ENCODE measurements at places on chromosomes 4 and X.

- DNase-seq = no peak
Measured at GRCh38 chr4:31104043-31104442, 383.9 kb downstream of the PCDH7 start.

DNA sequence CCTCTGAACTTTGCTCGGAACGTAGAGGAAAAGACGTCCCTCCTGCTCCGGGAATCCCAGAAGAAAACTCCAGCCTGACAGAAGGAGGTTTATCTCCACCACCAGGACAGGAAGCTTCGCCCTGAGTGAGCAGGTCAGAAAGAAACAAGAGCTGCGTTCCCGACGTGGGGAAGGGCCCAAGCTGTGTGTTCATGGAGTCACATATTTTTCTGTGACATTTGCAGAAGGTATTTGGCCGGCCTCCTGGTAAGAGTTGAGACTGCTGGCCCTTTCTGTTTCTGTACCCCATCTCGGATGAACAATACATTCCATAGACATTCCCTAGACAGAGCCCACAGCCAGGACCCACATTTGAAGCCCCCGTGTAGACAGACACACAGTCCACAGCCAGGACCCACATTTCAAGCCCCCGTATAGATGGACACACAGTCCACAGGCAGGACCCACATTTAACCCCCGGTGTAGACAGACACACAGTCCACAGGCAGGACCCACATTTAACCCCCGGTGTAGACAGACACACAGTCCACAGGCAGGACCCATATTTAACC is 230.8 kb downstream of the SHOX start:
- DNase-seq = no peak

- DNase-seq = no peak
Measured at GRCh38 chr4:125434136-125434535, 119.4 kb downstream of the FAT4 start.

- DNase-seq = no peak
Measured at GRCh38 chr4:129581305-129581704, 485.4 kb downstream of the C4orf33 start.

GRCh38 chr4:24809376-24809775 is 14.0 kb downstream of the SOD3 start:
- no peak for DNase-seq

- no peak for DNase-seq
Measured at GRCh38 chrX:27765718-27766117, 42.1 kb upstream of the MAGEB10 start.

GRCh38 chr4:168357941-168358340 is 39.4 kb upstream of the DDX60 start:
- no peak for DNase-seq

DNA sequence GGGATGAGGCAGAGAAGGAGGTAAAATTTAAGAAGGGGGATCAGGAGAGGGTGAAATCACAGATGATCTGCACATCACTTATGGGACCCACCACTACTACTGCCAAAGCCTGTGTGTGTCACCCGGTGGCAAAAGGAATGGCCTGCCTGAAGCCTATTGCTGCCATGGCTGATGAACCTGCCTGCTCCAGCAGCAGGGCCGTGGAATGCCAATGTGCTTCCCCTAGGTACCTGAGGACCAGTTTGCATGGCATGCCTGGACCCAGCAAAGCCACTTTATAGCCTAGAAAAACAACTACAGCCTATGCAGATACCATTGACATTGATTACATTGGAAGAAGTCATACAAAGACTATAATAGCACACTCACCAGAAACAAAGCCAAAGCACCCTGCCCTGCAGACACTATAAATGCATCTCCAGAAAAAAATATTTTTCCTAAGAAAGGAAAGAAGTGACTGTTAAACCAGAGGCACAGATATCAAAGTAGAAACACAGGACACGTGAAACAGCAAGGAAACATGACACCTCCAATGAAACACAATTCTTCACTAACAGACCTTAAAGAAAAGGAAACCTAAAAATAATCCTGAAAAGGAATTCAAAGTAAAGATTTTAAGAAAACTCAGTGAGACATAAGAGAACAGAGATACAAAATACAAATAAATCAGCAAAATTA is 680.7 kb upstream of the GRID2 start:
- no peak for DNase-seq

DNA sequence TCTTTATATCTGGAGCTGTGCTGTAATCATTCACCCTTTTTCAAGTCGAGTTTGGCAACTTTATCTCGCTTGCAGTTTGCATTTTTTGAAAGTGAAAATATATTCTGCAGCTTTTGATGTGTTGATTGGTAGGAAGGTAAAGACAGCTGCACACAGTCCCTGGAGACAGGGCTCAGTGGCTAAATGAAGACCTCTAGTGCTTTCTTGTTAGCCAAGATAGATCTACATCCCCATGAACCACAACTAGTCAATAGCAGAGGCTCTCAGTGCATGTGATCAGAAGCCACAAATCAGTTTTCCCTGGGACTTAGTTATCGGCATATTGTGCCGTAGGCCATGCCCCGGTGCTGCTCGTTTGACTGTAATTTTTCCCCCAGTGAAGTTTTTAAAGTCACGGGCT is 587.7 kb upstream of the PITX2 start:
- DNase-seq = no peak

GRCh38 chrX:107167163-107167921 is 38.9 kb downstream of the NUP62CL start:
- no peak for DNase-seq

- no peak for DNase-seq
Measured at GRCh38 chrX:100944601-100945000, 15.9 kb upstream of the XKRX start.

DNA sequence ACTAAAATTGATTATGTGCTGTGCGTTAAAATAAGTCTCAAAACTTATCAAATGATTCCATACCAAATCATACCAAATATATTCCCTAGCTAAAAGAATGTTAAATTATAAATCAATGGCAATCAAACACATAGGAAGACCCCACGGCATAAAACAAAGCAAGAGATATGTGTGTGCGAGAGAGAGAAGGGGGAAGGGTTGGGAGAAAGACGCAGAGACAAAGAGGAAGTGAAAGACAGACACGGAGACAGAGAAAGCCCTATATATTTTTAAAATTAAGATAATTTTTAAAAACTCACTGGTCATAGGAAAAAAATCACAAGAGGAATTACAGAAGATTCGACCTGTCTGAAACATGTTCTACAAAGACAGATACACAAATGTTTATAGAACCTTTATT is 371.4 kb downstream of the NLGN4X start:
- no peak for DNase-seq

- no peak for DNase-seq
Measured at GRCh38 chr4:3066836-3067400, 7.4 kb downstream of the HTT-AS start.

- DNase-seq = no peak
Measured at GRCh38 chr4:140233791-140234696, 80.1 kb upstream of the MAML3 start.

DNA sequence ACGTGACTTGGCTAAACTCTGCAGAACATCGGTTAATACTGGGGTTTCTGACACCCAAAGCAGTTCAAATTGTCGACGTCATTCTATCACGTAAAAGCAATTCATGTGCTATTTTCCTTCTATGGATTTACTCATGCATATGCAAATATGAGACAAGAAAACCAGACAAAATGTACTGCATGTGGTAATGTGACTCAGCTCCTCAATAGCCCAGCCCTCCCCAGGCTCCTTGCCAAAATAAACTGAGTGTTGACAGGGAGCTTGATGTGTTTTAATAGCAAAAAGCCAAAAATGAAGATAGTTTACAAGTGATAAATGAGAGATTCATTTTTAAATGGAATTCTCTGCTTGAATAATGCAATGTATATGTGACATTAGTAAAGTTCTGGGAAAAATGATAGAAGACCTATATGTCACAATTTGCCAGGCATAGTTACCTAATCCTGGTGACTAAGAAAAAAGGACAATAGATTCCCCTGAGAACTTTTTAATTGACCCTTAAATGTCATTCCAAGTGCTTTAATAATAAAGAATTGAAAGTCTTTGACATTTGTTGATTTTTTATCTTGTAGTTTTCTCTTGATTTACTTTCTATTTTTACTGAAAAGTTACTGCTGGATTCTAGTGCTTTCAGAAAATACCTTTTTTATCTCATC is 1700.6 kb upstream of the TENM3 start:
- DNase-seq = no peak

GRCh38 chrX:37926700-37927099 is 79.3 kb upstream of the DYNLT3 start:
- DNase-seq = no peak

GRCh38 chrX:66203114-66203513 is 39.1 kb downstream of the HEPH start:
- no peak for DNase-seq

DNA sequence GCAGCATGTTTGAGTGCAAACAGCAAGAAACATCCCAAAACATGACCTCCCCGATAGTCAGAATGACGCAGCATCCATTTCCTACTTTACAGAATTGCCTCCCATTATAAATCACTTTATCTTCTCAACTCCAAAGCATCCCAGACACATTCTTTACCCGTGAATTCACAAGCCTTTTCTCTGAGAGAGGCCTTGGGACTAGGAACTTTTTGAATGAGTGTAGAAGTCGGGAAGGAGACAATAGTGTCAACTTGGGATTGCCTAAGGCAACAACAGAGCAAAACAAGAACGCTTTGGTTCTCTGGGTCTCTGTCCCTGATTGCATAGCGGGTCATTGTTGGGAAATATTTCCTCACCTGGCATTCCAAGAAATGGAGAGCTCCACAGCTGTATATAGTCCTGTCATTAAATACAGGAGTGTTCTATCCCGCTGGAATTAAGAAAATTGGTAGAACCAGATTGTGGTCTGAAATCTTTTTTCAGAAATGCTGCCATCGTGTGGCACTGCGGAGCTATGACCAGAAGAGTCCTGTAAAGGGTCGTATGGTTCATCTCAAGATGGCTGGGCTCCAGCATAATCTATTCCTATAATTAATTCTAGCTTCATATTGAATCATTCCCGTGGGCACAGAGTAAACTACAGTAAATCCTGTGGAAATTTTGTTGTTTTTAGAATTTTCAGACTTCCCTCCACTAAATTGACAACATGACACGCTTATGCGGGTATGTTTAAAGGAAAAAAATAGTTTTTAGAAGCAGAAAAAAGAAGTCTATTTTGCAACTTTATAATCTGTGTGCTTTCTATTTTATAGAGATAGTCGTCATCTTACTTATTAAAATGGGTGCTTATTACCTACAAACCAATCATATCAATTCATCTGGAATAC is 2.0 kb upstream of the SPP1 start:
- no peak for DNase-seq

GRCh38 chrX:105460376-105460775 is 239.9 kb upstream of the TEX13A start:
- DNase-seq = no peak

- DNase-seq = no peak
Measured at GRCh38 chr4:186844059-186844681, 120.5 kb upstream of the FAT1 start.

DNA sequence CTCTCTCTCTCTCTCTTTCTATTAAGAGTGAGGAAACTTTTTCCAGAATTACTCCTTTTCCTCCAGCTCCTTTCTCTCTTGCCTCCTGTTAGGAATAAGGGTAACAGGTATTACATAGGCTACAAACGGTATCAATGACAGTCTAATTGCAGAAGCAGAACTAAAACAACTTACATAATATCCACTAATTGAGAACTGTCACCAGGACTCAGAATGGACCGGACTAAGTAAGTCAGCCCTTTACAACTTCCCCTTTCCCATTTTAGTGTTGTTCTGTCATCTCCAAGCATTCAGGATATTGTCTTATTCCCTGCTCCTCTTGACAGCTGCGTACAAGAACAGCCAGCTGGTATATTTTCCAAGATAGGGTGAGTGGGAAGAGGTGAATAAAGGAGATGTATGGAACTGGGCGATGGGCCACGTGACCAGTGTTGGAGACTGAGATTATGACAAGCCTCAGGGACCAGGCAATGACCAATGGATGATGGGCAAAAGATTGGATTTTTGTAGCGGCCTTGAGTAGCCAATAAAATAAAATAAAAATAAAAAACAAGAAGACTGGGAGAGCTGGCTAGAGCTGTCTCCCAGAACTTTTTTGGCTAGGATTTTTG is 2.3 kb upstream of the FNIP2 start:
- no peak for DNase-seq

- no peak for DNase-seq
Measured at GRCh38 chrX:48569958-48570357, 4.3 kb upstream of the RBM3 start.

DNA sequence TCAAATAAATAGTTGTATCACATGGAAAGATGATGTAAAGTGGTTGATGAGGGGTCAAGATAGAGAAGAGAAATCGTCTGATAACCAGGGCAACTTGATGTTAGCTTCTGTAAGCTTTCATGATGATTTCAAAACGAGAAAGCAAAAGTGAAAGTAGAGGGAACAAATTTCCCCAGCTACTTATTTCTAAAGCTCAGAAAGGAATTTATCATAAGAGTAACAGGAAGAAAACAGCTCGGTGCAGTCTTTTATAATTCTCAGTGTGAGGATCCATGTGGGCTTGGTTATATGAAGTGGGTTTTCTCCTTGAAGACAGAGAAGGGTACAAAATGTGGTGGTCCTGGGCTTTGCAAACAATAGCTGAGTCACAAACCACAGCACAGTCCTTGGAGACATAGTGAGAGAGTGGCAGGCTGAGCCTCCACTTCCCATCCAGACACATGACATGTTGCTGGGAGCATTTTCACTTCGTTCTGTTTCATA is 32.1 kb upstream of the GLRA2 start:
- DNase-seq = no peak

DNA sequence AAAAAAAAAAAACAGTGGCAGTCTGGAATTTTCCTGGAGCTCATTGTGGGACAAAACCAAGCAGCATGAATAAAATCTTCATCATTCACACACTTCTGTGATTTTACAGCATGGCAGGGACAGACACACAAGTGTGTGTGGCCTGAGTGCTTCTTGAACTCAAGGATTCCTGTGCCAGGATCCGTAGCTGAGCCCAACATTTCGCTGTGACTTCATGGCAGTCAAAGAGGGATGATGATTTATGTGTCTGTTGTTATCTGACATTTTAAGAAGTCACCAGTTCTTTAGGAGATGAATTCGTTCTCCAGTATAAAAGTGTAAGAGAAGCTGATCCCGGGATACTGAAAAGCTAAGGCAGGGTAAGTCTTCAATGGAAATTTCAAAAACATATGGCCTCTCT is 57.0 kb downstream of the ING2 start:
- DNase-seq = no peak

All from T-helper 22 cell (primary cell).